ENCODE measurements at places on chromosomes 2 and 18. TPM values are rescaled to one million over a fixed set of nuclear protein-coding genes. Genes with fewer than 3 reads are reported as not detected.

Gene GYPC
- 76.0 TPM for polyA plus RNA-seq

Gene RNU2-63P
- polyA plus RNA-seq, result not detected

Gene CYP26B1
- polyA plus RNA-seq, result 4.9 TPM

Gene CROCC2
- polyA plus RNA-seq, result 2.0 TPM

GRCh38 chr18:79531386-79531785, 135.7 kb downstream of the NFATC1 start:
- DNase-seq, result no peak

Gene STRN
- 15.2 TPM for polyA plus RNA-seq

GRCh38 chr2:61151436-61151835, 10.6 kb upstream of the C2orf74 start:
- DNase-seq, result no peak

DNA sequence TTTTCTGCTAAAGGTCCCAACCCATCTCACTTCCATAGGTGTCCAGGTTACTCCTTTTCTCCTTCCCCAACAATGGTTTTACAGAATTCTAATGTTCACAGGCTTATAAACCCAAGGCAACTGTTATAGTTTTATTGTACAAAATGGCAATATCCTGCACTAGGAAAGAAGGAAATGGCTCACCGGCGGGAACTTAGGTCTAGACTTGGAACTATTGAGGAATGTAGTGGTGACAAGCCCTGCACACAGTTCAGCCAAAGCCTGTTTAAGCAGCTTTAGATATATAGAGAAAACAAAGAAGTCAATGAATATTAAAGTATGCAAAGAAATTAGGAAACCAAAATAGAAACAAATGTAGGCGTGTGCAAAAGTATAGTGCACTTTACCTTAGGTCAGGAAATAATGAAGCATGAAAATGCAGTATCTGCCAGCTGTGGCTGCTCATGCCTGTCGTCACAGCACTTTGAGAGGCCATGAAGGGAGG, 22.7 kb upstream of the KCNG3 start:
- DNase-seq, result no peak

GRCh38 chr18:36402765-36403396, 105.4 kb downstream of the FHOD3 start:
- DNase-seq, result peak; percentile 61

GRCh38 chr2:86608832-86609410, 14.7 kb downstream of the RNF103 start:
- DNase-seq, result no peak

GRCh38 chr18:77524909-77525308, 275.3 kb downstream of the GALR1 start:
- DNase-seq, result no peak

GRCh38 chr2:196275646-196276352, 104.4 kb upstream of the STK17B start:
- no peak for DNase-seq

Gene CPLX4
- polyA plus RNA-seq, result not detected

GRCh38 chr2:29485631-29486030, 370.4 kb downstream of the CLIP4 start:
- no peak for DNase-seq

Gene C2orf42
- polyA plus RNA-seq, result 15.5 TPM

DNA sequence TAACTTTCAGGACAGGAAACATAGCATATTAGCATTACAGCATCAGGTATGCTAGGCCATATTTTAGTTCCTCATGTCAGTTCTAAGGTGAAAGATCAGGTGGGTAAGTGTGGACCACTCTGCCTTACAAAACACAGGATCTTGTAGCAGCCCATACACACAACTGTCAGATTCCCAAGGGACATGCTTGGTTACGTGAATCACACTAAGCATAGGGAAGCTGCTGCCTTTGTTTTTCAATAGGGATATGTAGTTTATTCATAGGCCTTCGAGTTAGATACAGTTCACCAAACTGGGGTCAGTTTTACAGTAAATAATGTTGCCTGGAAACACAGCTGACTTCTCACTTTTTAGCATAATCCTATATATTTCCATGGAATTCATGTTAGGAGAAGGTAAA, 116.1 kb upstream of the OTX1 start:
- no peak for DNase-seq

Gene RAPGEF4
- polyA plus RNA-seq, result 17.8 TPM

Gene AGAP1
- 19.0 TPM for polyA plus RNA-seq

Gene ABCB11
- polyA plus RNA-seq, result not detected

Gene RAD51AP2
- polyA plus RNA-seq, result 0.67 TPM

- no peak for DNase-seq
Observed at GRCh38 chr2:54864727-54865126, 141.3 kb downstream of the EML6 start.

DNA sequence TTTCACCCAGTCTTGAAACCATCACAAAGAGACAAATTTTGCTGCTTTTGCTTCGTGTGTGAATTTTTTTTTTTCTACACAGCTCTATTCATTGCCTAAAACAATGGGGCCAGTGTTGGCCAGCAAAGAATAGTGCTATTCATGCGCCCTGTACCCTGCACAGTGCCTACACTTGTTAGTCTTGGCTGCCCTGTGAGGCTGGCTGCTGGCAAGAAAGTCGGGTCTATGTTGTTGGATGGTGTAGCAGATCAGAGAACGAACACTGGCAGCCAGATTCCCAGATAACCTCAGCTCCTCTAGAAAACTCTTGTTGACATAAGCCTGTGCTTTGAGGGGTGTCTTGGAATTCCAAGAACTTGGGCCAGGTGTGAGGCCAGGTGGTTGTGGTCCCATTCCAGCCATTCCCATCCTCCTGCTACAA, 455.7 kb upstream of the TCF4 start:
- DNase-seq, result no peak

Gene RIT2
- not detected for polyA plus RNA-seq

Gene SLC14A1
- polyA plus RNA-seq, result 1.7 TPM

Gene AMER3
- 0.07 TPM for polyA plus RNA-seq

DNA sequence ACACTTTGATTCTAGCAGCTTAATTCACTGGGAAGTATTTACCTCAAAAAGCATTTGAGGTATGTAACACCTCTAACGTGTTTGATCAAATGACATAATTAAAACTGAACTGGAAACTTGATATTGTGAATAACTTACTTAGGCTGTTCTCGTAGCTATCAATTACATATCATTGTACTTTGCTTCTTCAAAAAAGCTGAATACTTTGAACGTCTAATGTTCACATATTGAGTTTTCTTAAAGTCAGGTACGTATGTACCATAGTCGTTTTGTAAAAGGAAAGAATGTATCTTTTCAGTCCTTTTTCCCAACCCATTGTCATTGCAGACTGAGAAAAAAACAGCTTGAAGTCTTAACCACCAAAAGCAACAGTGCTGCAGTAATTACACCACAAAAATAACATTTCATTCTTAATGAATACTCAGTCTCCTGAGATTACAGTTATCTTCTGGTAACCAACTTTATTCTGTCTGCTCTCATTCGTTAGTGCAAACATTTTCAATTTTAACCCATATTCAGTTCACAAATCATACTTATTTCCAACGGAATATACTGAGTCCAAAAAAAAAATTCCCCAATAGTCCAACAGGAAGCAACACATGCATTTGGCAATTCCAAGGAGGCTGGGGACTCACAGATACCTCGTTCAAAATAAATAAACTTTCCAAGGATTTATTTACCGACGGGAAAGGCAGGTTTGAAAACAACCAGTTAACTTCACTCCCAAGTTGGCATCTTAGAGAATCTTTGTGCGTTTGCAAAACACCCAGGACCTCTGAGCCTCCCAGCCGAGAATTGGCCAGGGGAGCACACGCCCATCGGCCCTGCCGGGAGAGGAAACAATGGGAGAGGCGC, 1.1 kb downstream of the CHN1 start:
- DNase-seq, result no peak

- DNase-seq, result no peak
Observed at GRCh38 chr18:32308493-32309120, 118.8 kb downstream of the MEP1B start.

Gene OSR1
- polyA plus RNA-seq, result 36.4 TPM

- no peak for DNase-seq
Observed at GRCh38 chr2:140667203-140667602, 1463.6 kb downstream of the LRP1B start.

DNA sequence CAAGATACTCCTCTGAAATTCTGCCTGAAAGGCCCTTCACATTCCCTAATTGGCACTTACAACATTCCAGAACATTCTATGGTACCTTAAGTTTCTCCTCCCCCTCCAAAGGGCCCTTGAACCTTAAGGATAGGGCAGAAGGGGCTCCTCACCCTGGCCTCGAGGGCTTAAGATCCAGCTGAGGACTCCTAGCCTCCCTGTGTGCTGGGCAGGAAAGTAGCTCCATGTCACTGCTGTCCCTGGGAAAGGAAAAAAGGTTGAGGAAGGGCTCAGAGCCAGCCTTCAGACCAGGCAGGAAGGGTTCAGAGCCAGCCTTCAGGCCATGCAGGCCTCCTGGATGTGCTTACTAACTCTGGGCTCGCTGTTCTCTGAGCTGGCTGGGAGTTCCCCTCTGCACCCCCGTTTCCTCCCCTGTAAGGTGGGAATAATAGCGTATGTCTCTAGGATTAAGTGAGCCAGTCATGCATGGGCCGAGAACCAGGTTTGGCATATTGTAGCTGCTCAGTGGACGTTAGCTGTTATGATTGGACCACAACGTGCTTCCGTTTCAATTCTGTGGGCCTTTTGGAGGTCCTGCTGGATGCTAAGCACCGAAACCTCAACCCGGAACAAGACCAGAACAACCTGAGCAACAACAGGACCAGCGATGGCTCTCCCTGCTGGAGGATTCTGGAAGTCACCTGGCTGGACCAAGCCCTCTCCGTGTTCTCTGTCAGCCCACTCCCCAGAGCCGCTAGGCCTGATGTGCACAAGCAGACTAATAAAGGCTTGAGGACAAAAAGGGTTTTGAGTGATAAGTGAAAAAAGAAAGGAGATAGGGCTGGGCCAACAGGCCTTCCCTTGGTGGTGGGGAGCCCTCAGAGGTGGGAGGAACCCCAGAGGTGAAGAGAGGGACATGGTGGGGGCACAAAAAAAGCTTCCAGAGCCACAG, 1.0 kb upstream of the B3GNT7 start:
- no peak for DNase-seq

GRCh38 chr2:108013305-108013704, 27.0 kb downstream of the SLC5A7 start:
- no peak for DNase-seq

DNA sequence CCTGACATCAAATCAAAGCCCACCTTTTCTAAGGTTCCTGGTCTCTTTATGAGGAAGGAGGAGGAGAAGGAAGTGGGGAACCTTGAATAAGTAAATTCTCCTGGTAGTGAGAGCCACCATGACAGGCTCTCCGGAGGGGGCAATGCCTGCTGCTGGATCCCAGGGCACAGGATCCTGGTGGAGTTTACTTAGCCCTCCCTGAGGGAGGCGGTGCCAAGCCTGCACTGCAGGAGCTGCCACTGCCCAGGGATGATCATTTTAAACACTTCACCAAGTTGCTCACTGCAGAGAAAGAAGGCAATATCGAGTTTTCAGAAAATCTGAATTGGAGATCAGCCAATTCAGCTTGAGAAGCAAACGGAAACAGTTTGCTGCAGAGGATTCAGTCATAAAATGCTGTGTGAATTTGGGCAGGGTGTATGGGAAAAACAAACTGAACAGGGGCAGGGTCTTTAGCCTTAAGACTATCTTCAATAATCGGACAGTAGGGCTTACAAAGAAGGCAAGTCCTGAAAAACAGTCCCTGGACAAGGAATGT, 200.7 kb downstream of the RAD51AP2 start:
- DNase-seq, result peak; percentile 13

DNA sequence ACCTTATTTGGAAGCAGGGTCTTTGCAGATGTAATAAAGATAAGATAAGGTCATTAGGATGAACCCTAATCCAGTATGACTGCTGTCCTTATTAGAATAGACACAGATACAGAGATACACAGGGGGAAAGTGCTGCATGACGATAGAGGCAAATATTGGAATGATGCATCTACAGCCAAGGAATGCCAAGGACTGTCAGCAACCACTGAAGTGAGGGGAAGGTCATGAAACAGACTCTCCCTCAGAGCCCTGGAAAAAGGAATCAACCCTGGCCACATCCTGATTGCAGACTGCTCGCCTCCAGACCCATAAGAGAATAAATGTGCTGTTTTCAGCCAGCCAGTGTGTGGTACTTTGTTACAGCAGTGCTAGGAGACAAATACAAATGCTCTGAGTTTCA, 14.8 kb downstream of the TMEM237 start:
- no peak for DNase-seq

- DNase-seq, result no peak
Observed at GRCh38 chr18:42229211-42230210, 274.5 kb downstream of the PIK3C3 start.

GRCh38 chr2:12764849-12765605, 48.3 kb downstream of the TRIB2 start:
- DNase-seq, result no peak

- DNase-seq, result no peak
Observed at GRCh38 chr2:210795506-210795905, 239.1 kb downstream of the CPS1 start.

Gene LRP2
- 1.9 TPM for polyA plus RNA-seq
